ENCODE measurements at places on chromosomes 5 and 9.

DNA sequence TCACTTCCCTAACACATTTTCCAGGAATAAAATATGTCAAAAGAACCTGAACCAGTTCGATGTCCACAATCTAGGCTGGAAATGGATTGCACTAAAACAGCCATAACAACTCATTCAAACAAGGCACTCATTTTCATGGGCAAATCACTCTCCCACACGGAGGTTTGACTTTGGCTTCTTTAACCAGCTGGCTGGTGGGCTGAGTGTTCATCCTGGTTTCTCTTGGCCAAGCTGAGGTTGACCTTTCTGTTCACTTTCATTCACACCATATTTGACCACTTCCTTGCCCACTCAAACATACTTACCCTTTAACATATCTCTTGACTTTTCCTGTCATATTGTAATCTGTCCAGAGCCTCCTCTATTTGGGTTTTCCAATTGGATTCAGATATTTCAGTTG lies 5.4 kb downstream of the IL7R start:
- no peak for DNase-seq

- DNase-seq, result no peak
Measured at GRCh38 chr5:128765448-128766061, 199.7 kb upstream of the SLC27A6 start.

DNA sequence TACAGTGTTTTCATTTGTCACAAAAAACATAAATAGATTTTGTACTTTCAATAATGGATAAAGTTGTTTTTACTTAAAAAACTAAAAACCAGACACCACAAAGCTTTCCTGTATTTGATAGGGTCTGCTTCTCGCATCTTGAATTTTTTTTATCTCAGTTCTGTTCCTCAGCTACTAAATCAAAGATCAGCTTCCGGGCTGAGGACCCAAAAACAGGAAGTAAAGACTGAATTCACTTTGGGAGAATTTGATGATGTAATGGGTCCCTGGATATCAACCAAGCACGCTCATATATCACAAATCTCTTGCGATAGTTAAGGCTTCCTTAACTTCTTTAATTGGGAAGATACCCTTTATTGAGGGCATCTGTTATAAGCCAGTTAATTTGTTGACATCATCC lies 24.1 kb downstream of the ITK start:
- DNase-seq, result no peak

DNA sequence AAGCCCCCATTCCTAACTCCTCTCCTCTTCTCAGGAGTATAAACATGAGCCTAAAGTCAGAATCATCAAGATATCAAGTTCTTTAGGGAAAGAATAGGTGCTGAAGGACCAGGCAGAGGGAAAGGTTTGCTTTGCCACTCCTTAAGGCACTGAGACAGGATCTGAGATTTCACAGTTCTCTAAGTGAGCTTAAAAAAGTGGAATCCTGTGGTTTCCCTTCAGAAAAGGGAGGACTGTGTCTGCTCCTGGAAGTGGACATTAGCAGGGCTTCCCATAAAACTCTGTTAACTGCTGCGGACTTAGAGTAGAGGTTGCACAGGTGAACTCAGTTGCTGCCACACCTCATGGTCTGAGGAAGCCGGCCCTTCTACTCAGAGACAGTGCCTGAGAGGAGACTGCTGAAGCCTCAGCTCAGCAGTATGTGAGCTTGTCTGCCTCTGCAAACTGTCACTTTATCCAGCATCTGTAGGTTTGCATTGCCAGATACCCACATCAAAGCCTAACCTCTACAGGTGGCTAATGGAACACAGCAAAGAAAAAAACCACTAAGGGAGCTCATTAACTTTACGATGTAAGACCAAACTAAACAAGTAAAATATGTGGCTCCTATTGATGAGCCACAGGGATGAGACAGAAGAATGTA lies 42.9 kb downstream of the RIC1 start:
- DNase-seq, result no peak

GRCh38 chr9:21555911-21556310 lies 73.8 kb upstream of the IFNE start:
- DNase-seq, result no peak

DNA sequence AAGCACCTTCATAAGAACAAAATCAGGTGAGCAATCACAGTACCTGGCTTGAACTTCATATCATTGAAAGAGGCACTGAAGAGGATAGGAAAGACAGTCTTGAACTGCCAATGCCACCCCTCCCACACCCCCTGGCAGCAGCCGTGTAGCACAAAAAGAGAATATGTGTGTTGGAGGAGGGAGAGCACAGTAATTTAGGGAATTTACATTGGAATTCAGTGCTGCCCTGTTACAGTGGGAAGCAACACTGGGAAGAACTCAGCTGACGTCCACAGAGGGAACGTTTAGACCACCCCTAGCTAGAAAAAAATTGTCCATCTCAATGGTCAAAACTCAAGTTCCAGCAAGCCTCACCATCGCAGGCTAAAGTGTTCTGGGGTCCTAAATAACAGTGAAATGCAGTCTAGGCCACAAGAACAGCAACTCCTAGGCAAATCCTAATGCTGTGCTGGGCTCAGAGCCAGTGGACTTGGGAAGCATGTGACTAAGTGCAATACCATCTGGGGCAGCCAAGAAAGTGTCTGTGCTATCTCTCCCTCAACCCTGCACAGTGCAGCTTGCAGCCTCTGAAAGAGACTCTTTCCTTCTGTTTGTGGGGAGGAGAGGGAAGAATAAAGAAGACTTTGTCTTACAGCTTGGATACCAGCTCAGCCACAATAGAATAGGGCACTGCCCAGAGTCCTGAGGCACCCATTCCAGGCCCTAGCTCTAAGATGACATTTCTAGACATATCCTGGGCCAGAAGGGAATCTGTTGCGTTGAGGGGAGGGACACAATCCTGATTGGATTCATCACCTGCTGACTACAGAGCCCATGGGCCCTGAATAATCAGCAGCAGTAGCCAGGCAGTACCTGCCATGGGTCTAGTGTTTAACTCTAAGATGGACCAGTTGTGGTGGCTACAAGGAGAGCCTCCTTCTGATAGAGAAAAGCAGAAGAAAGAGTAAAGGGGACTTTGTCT lies 62.1 kb upstream of the VLDLR start:
- no peak for DNase-seq

GRCh38 chr9:93172666-93173364 lies 11.1 kb upstream of the WNK2 start:
- DNase-seq, result no peak

DNA sequence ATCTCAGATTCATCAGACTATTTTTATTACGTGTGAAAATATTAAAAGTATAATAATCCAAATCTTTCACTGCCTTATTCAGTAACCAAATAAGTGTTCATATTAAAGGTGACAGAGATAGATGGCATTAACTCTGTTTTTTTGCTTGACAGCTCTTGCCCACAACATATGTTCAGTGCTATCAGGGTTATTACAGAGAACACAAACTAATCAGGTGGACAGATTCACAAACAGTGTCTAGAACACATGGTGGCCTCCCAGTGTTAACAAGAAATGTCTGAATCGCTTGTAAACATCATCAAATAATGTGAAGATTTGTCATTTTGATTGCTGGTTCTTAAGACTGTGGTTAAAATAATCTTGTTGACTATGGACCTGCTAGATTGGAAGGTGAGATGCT lies 609.1 kb upstream of the GRAMD2B start:
- DNase-seq, result no peak

DNA sequence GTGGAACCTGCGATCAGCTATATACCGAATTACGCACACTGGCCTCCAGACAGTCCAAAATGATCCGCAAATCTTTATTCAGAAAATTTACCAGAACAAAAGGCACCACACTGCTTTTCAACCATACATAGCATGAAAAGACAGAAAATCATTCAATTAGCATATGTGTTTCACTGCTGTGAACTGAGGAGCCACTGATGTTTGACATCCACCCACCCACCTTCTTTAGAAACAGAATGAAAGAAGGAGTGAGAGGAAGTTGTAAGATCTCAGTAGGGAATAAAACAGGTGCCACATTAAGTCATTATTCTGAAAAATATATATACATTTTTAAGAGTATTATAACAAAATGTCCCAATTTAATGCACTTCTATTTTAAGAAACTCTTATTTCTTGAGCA lies 156.8 kb downstream of the NFIB start:
- DNase-seq, result no peak

DNA sequence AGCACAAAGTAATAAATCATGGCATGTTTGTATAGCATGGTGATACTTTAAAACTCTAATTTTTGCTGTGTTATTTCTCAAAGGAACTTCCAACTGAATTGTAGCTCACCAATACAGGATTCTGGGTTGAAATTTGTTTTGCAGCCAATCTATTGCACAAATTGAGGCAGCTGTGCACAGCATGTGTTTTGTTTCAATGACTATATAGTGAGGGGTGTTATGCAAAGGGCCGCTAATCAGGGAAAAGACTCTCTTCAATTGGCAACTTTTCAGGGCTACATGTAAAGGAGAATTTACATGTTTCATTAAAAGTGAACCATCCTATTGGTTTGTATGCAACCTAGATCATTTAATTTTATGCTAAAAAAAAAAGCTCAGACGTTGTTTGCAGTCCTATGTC lies 44.6 kb downstream of the PLPPR1 start:
- no peak for DNase-seq

DNA sequence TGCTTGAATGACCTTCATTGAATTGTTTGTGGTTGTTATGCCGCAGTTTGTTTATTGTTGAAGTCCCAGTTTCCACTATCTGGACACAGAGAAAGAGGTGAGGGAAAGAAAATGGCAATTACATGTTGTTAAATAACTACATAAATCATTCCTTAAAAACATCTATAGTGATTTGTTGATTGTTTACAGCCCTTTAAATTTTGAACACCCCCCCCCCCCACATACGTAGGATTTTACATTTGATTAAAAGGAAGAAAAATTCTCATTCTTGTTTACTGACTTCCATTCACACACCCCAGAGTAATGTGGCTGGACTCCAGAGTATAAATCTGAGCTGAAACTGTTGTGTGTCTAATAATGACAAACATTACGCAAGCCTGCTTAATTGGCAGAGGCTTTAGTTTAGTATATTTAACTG lies 87.1 kb upstream of the FAM174A start:
- DNase-seq, result no peak

GRCh38 chr9:114989600-114990410 lies 59.4 kb upstream of the TNFSF8 start:
- no peak for DNase-seq

- no peak for DNase-seq
Measured at GRCh38 chr5:56130664-56131063, 102.5 kb downstream of the ANKRD55 start.

DNA sequence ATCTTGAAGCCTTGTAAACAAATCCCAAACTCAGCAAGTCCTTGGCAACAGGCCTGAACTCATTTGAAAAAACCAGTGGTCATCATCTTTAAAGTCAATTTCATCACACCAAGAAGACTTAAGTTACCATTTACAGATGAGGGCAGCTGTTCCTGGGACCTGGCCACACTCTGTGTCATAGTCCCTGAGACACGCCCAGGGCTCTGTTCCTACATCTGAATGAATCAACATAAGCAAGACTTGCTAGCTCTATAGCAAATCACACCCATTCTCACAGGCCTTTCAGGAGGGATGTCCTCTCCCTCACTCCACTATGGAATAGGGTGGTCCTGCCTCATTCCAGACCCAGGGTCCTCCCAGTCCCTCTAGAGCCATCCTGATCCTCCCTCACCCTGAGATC lies 142.8 kb downstream of the NSG2 start:
- no peak for DNase-seq

GRCh38 chr5:34771076-34771475 lies 67.9 kb upstream of the TTC23L start:
- no peak for DNase-seq

GRCh38 chr5:1311439-1312055 lies 16.7 kb upstream of the TERT start:
- no peak for DNase-seq

GRCh38 chr9:61667559-61668121 lies 477.8 kb downstream of the SPATA31A7 start:
- no peak for DNase-seq

DNA sequence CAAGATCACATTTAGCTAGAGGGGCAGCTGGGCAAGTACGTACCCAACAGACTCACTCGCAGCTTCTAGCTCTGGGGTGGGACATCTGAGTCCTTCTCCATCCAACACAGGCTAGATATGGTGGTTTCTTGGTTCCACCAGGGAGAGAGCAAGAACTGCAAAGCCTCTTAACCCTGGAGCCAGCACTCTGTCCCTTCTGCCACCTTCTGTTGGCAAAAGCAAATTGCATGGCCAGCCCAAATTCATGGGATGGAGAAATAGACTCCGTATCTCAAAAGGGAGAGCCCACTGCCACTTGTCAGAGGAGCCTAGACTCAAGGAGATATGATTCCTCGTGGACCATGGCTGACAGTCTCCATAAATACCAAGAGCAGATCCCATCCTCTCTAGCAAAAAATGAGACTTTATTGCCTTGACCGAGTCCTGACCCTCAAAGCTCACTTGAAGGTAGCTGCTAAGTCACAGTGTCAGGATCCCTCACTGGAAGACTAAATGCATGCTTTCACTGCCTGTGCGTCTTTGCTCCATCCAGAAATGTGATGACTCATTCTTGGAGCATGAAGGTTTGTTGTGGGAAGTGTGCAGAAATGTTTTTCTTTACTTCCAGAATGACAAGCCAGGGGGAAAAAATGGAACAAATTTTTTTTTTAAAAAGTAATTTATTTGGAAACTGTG lies 28.8 kb upstream of the ROR2 start:
- DNase-seq, result no peak

Data from activated CD4-positive, alpha-beta T cell treated with anti-CD3 and anti-CD28 coated beads for 1 hour (primary cell).